ENCODE measurements at places on chromosomes 5 and 9.

- DNase-seq: peak; percentile 73
These were observed 48.7 kb downstream of the FBXW11 start for GRCh38 chr5:171957591-171958251.

DNA sequence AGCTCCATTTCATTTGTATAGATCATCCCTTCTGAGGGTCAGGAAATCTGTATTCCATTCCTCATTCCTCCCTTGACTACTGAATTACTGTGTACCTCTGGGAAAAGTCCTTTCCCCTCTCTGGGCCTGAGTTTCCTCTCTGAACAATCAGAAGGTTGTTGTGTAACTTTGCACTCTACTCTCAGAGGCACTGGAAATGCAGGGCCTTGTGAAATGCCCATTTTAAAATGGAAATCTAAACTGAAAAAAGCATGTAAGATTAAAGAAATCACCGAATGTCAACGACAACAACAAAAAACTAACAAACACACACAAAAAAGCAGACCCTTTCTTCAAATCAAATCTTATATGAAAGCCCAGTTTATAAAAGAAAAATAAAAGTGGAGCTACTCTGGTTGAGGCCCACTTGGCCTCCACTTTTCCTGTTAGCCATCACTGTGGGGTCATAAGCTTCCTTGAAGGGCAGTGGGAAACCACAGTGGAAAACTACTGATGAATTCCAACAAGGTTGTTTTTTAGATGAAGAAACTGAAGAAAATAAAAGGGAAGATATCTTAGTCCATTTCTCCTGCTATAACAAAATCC, 21.6 kb upstream of the GRPEL2 start:
- no peak for DNase-seq

- DNase-seq: no peak
These were observed 14.6 kb upstream of the TNIP1 start for GRCh38 chr5:151095341-151096000.

DNA sequence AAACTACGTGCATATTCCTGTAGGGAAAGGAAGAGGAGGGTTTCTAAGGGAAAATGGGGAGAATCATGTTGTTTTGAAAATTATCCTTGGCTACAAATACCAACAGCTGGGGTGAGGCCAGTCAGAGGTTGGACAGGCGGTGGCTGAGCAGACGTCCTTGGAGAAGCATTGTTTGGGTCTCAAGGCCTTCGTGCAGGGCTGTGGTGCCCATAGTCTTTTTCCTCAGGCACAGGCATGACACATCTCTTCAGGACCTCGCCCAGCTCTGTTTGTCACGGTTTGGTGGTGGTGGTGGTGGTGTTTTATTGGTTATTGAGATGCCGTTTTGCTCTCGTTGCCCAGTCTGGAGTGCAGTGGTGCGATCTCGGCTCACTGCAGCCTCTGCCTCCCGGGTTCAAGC, 27.8 kb upstream of the EGFL7 start:
- no peak for DNase-seq

DNA sequence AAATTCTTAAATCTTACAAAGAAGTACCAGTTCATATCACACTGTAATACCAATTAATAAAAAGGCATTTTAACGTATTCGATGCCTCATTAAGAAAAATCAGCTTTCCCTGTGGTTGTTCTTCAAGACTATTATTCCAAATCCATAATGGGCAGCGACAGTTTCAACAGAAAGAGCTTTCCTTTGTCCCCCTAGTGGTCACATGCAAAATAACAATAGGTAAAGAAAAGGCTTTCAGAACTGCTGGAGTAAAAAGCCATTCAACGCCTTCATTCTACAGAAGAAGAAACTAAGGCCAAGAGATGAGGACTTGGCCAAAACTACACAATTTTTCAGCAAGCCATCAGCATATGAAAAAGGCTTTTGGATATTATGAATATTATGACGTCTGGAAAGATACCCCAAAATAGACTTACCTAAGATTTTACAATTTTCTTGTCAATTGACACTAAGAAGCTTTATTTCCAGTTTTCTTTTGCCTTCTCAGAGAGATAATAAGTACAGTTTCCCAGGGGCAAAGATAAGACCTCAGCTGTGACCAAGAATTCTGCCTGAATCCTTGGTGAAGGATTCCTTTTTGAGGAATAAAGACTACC, 6.7 kb upstream of the CDH6 start:
- DNase-seq: peak; percentile 54

DNA sequence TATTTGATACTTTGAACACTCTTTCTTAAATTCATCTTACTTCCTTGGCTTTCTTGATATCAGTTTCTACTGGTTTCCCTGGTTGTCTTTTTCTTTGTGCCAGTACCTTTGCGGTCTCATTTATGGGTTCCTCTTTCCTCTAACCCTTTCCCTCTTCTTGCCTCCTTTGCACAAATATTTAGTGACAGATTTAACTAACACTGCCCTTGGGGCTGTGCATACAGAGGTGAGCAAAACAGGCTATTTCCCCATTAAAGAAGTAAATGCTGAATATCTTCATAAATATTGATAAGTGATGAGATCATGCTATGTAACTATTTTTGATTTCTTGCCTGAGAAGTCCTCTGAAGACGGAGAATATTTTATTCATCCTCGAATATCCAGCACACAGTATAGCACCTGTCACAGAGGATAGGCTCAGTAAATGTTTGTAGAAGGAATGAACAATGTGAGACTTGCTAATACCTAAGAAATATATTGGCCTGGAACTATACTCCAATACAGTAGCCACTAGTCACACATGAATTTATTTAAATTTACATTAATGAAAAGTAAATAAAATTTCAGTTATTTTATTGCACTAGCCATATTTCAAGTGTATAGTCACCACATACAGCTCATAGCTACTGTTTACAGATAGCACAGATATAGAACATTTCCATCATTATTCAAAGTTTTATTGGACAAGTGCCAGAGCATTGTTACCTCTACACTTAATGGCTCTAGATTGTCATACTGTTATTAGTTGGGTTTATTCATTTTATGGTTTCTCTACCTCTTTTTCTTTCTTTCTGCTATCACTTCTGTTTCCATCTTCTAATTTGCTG, 90.4 kb downstream of the RIC1 start:
- peak; percentile 21 for DNase-seq

DNA sequence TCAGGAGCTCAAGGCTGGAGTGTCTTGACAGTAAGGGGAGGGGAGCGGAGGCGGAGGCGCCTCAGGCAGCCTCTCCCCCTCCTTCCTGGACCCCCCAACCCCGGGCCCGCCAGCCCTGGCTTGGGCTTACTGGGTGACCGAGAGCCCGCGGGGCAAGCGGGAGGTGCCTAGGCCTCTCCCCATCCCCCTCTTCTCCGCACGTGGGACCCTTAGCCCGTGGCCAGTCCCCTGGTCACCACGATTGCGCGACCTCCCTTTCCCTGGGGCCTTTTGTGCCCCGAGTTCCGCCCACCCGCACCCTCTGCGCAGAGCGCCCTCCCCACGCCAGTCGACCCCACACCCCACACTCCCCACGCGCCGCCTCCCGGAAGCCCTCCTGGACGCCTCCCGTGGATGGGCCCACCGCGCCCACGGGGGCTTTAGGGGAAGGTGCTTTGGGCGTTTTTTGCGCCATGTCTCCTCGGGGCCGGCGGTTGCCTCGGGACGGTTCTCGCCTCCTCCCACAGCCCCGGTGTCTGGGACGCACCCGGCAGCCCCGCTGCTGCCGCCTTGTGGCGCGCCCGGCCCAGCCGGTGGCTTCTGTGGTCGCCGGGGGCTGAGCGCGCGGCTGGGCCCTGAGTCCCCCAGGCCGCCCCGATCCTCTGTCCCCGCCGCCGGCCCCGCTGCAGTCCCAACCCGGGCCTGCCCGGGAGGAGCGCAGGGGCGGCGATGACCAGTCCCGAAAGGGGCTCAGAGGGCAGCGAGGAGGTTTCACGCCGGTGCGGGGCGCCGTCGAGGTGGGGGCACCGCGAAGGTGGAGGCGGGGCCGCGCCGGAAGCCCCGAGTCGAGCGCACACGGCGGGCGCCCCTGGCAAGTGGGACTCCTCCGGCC, 3.2 kb downstream of the TOR4A start:
- peak; percentile 66 for DNase-seq

GRCh38 chr9:21968331-21969010, 25.7 kb downstream of the CDKN2A start:
- peak; percentile 41 for DNase-seq

DNA sequence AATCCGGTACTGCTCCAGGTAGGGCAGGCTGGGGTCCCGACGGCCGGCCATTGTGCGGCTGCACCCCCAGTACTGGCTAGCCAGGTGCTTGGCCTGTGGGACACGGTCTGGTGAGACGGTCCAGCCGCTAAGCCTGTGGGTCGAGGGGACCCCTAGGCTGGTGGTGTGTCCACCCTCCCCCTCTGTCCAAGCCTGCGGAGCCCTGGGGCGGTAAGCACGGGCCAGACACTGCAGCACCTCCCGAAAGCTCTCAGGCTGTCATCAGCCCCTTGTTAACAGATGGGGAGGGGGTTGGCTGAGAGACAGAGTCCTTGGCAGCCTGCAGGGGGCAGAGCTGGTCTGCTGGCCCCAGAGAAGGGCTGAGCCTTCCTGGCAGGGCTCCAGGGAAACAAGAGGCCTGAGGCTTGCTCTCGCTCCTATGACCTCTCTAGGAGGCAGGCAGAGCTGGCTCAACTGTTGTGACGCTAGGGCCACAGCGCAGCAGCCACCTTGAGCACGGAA, 11.8 kb upstream of the MRNIP start:
- peak; percentile 70 for DNase-seq

DNA sequence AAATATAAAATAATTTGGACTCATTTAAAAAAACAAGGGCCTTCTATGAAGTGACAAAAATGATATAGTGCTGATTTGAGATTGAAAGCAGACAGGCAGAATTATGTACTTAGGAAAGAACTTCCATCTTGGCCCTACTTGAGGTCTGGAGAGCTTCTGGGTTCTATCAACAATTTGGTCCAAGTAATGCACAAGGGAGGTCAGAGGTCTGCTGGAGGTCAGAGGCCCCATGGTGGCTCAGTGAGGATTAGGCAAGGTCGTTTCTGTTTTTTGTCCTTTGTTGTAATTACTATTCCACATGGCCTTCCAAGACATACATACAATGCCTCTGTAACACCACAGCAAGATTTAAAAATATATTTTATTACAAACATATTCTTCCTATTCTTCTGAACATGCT, 37.2 kb downstream of the NUDT12 start:
- DNase-seq: no peak

DNA sequence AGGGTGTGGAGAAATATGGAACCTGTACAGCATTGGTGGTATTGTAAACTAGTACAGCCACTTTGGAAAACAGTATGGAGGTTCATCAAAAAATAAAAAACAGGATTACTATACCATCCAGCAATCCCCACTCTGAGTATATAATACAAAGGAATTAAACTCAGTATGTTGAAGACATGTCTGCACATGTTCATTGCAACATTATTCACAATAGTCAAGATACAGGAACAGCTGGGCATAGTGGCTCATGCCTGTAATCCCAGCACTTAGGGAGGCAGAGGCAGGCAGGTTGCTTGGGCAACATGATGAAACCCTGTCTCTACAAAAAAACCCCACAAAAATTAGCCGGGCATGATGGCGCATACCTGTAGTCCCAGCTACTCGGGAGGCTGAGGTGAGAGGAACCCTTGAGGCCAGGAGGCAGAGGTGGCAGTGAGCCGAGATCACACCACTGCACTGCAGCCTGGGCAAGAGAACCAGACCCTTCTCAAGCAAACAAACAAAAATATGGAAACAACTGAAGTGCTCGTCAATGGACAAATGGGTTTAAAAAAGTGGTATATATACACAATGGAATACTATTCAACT, 63.6 kb downstream of the TMEM174 start:
- no peak for DNase-seq

- DNase-seq: peak; percentile 28
These were observed 4.2 kb upstream of the PTGES start for GRCh38 chr9:129757045-129757444.
